Aortic smooth muscle cell (primary cell): ENCODE measurements at places on chromosomes 2 and 18. TPM values are rescaled to one million over a fixed set of nuclear protein-coding genes. Genes with fewer than 3 reads are reported as not detected.

LONRF2 gene
- total RNA-seq, result 0.06 and 0.13 TPM in 2 replicates

PROC gene
- total RNA-seq, result 0.19 TPM in 1 of 2 replicates, not detected in the other

CMPK2 gene
- 1.6 and 2.1 TPM in 2 replicates for total RNA-seq

REG3A gene
- not detected in 2 replicates for total RNA-seq

C2orf66 gene
- under 0.01 and 0.19 TPM in 2 replicates for total RNA-seq

HOXD8 gene
- 0.06 TPM in 1 of 2 replicates, not detected in the other for total RNA-seq

SLC4A5 gene
- under 0.01 and 0.31 TPM in 2 replicates for total RNA-seq

GLB1L gene
- total RNA-seq, result 15.3 and 20.3 TPM in 2 replicates

TGFA gene
- 0.06 TPM in 1 of 2 replicates, not detected in the other for total RNA-seq

RNPEPL1 gene
- 11.1 and 17.8 TPM in 2 replicates for total RNA-seq

IL18R1 gene
- 0.75 and 1.5 TPM in 2 replicates for total RNA-seq

EFR3B gene
- 1.4 and 3.3 TPM in 2 replicates for total RNA-seq

KCNF1 gene
- total RNA-seq, result under 0.01 TPM in 1 of 2 replicates, not detected in the other

ALPP gene
- total RNA-seq, result not detected in 2 replicates

ORMDL1 gene
- 40.8 and 43.8 TPM in 2 replicates for total RNA-seq

XIRP2 gene
- total RNA-seq, result not detected in 2 replicates

CAMKMT gene
- 9.4 and 15.7 TPM in 2 replicates for total RNA-seq

TSGA10 gene
- total RNA-seq, result 2.7 and 2.8 TPM in 2 replicates

INHBB gene
- total RNA-seq, result 0.12 and 0.13 TPM in 2 replicates

RMND5A gene
- 12.6 and 13.1 TPM in 2 replicates for total RNA-seq

G6PC2 gene
- total RNA-seq, result not detected in 2 replicates

MYOM1 gene
- 1.9 and 2.4 TPM in 2 replicates for total RNA-seq

IL1F10 gene
- not detected in 2 replicates for total RNA-seq

SERPINB2 gene
- total RNA-seq, result 2.4 and 19.8 TPM in 2 replicates

CTNNA2 gene
- not detected in 2 replicates for total RNA-seq

EVA1A gene
- 28.4 and 29.3 TPM in 2 replicates for total RNA-seq

SPP2 gene
- not detected in 2 replicates for total RNA-seq

FOXI3 gene
- not detected in 2 replicates for total RNA-seq

ABCB11 gene
- total RNA-seq, result not detected in 2 replicates

LRP1B gene
- 0.13 and 0.31 TPM in 2 replicates for total RNA-seq

CDCA7 gene
- total RNA-seq, result 0.56 and 0.92 TPM in 2 replicates

RFX8 gene
- total RNA-seq, result 15.5 and 20.3 TPM in 2 replicates

NETO1 gene
- not detected in 2 replicates for total RNA-seq

SCYGR4 gene
- total RNA-seq, result not detected in 2 replicates

TRPM8 gene
- 0.53 TPM in 1 of 2 replicates, not detected in the other for total RNA-seq

ERFE gene
- total RNA-seq, result 0.92 and 0.99 TPM in 2 replicates

FSIP2 gene
- total RNA-seq, result 0.06 and 0.13 TPM in 2 replicates

RNF103 gene
- 14.0 and 18.5 TPM in 2 replicates for total RNA-seq

ANKAR gene
- total RNA-seq, result 7.1 and 11.6 TPM in 2 replicates

PTPN2 gene
- total RNA-seq, result 28.7 and 33.4 TPM in 2 replicates

B4GALT6 gene
- total RNA-seq, result 0.92 and 2.0 TPM in 2 replicates

SPIRE1 gene
- 33.2 and 40.2 TPM in 2 replicates for total RNA-seq

GREB1L gene
- 0.25 and 1.2 TPM in 2 replicates for total RNA-seq

PRKAG3 gene
- 0.40 and 1.9 TPM in 2 replicates for total RNA-seq

TMEM163 gene
- total RNA-seq, result 0.26 and 0.81 TPM in 2 replicates

MAP3K20 gene
- 32.8 and 36.9 TPM in 2 replicates for total RNA-seq

CAB39 gene
- total RNA-seq, result 55.5 and 61.4 TPM in 2 replicates

PDE1A gene
- total RNA-seq, result 88.3 and 95.7 TPM in 2 replicates

OTX1 gene
- total RNA-seq, result not detected in 2 replicates

IL1B gene
- total RNA-seq, result 0.50 and 0.53 TPM in 2 replicates

DSEL gene
- total RNA-seq, result 23.8 and 52.3 TPM in 2 replicates

SLC8A1 gene
- 11.6 and 31.2 TPM in 2 replicates for total RNA-seq

CYTIP gene
- total RNA-seq, result 1.7 and 2.4 TPM in 2 replicates

CNGA3 gene
- 0.13 TPM in 1 of 2 replicates, not detected in the other for total RNA-seq

ACADL gene
- total RNA-seq, result 0.26 and 0.44 TPM in 2 replicates

HOXD3 gene
- total RNA-seq, result not detected in 2 replicates

ALLC gene
- total RNA-seq, result not detected in 2 replicates

CD8B2 gene
- total RNA-seq, result not detected in 2 replicates

BMP10 gene
- not detected in 2 replicates for total RNA-seq
